Dermis blood vessel endothelial cell (primary cell): ENCODE measurements at places on chromosomes 4 and X.

DNA sequence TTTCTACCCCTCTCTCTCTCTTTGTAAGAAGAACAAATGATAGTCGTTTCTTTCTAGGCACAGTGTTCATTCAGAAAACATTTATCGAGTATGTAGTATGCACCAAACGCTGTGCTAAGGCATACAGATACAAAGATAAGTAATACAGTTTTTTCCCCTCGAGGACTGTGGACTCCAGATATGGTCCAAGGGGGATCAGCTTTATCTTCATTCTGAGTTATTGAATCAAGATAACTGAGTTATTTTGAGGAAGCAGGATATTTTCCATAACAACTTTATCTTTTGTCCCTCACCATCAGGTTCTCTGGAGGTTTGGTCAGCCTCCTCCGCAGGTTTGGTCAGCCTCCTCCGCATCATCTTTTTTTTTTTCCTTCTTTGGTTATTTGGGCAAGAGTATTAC, 15.0 kb downstream of the EREG start:
- no peak for DNase-seq

DNA sequence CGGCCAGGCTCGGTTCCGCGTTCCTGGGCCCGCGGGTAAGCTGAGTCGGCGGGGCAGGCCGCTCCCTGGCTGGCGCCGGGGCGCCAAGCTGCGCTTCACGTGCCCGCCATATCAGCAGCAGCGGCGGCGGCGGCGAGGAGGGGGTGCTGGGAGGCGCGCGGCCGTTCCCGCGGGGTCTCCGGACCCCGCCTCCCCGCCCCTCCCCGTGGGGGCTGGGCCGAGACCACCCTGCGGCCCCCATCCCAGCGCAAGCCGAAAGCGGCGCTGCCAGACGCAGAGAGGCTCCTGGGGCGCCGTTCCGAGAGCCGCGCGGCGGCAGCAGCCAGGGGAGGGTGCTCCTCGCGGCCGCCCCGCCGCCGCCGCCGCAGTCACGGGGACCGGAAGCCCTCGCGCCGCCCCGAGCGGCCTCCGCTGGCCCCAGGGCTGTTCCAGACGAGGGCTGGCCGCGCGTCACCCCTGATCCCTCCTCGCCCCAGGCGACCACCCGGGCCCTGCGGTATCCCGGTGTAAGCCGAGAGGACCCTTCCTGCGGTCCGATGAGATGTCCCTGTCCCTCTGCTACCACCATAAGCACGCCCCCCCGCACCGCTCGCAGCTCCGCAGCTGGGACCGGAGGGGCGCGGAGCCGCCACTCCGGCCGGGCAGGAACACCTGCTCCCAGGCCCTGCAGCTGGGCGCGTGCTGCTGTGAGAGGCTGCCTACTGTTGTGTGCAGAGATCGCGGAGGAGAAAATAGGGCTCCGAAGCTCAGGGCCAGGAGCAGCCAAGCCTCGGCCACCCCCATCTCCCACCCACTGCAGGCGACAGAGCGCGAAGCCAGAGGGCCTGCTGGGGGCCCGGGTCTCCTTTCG, 7.5 kb upstream of the BCOR start:
- peak; percentile 50 for DNase-seq

DNA sequence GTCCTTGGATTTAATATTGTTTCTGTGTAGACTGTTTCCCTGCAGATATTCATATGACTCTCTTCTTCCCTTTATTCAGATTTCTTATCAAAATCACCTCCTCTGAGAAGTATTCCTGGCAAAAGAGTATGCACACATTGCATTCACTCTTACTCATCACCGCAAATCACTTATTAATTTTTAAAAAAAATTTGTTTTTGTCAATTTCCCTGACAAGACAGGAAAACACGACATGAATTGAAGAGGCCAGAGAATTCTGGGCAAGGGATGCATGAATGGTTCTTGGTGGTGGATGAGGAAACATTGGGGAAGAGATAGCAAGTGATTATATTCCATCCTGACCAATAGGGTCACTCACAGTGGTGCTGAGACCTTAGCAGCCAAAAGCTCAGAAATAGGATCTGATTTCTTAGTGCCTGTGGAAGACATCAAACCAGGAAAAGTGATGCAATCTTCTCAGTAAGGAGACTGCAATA, 522.5 kb upstream of the AGA start:
- DNase-seq, result no peak

GRCh38 chr4:48223633-48224295, 45.9 kb downstream of the TEC start:
- no peak for DNase-seq

GRCh38 chrX:35858361-35858760, 60.2 kb downstream of the MAGEB16 start:
- DNase-seq, result no peak

- no peak for DNase-seq
Measured at GRCh38 chr4:60812811-60813210, 387.3 kb upstream of the ADGRL3 start.

GRCh38 chrX:107673933-107674479, 45.7 kb downstream of the PRPS1 start:
- DNase-seq, result peak; percentile 50

DNA sequence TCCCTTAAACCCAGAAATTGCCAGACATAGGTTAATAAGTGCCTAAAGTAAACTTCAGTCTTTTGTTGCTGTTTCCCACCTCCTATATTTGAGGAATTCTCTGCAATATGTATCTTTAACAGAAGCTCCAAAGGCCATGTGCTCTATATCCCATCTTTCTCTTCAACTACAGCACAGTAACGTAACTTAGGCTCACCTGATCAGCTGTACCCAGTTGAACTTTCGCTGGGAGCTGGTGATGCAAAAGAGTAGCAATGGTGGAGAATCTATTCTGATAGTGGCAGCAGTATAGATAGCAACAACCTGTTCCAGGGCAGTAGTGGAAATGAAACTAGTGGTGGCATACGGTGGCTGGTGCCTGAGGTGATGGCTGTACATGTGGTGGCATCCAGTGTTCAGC, 33.2 kb upstream of the YTHDC1 start:
- DNase-seq, result no peak

GRCh38 chrX:17552044-17552650, 177.1 kb downstream of the NHS start:
- no peak for DNase-seq

GRCh38 chr4:124854968-124855367, 142.4 kb upstream of the ANKRD50 start:
- no peak for DNase-seq

- no peak for DNase-seq
Measured at GRCh38 chrX:55593756-55594257, 29.4 kb upstream of the FOXR2 start.

- DNase-seq, result no peak
Measured at GRCh38 chr4:80094191-80094590, 21.2 kb upstream of the ANTXR2 start.

DNA sequence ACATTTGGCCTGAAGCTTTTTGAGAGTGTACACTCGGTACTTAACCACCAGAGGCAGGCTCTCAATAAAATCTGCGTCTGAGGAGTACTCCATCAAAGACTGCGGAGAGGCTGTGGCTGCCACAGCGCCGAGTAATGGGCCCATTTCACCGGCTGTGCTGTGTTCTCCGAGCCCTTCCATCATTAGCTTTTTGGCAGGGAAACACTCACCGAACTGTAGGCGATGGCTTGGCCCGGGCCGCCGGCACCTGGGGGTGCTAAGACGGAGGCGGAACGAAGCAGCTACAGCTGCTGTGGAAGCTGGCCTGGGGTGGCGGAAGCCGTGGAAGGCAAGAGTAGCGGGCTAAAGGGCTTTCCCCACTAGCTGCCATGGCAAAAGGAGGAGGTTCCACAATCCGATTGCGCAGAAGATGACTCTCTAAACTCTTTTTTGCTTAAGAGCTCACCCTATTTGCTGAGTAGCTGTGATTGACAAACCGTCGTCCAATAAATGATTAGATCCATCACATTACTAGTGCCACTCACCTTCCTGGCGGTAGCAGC, 48.5 kb upstream of the PABPC1L2A start:
- DNase-seq, result no peak

DNA sequence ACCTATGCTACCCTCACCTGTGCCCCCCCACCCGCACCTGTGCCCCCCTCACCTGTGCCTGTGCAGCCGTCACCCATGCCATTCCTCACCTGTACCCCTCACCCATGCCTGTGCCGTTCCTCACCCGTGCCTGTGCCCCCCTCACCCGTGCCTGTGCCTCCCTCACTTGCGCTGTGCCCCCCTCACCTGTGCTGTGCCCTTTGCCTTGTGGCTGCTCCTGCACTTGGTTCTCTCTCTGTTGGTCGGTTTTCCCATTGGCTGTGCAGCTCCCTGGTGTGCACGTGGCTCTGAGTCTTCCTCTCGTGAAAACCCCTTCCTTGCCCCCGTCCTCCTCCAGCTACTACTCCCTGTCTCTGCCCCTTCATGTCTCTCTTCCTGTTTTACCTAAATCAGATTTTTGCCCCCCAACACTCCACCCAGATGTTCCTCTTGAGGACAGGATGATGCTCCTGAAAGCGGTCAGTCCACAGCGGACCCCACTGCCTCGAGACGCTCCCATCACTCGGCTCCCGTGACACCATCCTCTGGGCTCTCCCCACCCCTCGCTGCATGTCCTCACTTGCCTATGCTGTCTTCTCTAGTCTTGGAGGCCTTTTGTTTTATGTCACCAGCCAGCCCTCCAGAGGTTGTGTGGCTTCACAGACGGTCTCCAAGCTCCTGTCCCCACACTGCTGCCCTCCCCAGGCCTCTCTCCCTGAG, 6.8 kb downstream of the MAEA start:
- no peak for DNase-seq

GRCh38 chrX:54494989-54495813, 833 bp downstream of the FGD1 start:
- DNase-seq, result peak; percentile 42

GRCh38 chr4:139658586-139659382, 6.8 kb upstream of the MGST2 start:
- DNase-seq, result no peak

DNA sequence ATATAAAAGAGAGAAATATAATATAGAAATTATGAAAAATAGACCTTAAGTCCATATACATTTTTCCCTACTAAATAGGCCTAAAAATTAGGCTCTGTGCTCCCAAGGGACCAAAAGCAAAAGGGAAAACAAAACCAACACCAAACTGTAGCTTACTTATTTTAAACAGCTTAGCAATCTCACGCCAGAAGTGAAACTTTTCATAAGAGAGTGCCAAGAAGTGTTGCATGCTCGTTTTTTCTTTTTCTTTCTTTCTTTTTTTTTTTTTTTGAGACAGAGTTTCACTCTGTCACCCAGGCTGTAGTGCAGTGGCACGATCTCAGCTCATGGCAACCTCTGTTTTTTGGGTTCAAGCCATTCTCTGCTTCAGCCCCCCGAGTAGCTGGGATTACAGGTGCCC, 250.4 kb downstream of the TMA16 start:
- DNase-seq, result no peak

GRCh38 chrX:104288961-104289360, 34.2 kb upstream of the ESX1 start:
- DNase-seq, result no peak

GRCh38 chr4:182717788-182718583, 199.2 kb downstream of the DCTD start:
- DNase-seq, result no peak

GRCh38 chr4:6278801-6279197, 9.1 kb downstream of the WFS1 start:
- DNase-seq, result peak; percentile 96

- no peak for DNase-seq
Measured at GRCh38 chr4:20318909-20319277, 67.2 kb downstream of the SLIT2 start.

DNA sequence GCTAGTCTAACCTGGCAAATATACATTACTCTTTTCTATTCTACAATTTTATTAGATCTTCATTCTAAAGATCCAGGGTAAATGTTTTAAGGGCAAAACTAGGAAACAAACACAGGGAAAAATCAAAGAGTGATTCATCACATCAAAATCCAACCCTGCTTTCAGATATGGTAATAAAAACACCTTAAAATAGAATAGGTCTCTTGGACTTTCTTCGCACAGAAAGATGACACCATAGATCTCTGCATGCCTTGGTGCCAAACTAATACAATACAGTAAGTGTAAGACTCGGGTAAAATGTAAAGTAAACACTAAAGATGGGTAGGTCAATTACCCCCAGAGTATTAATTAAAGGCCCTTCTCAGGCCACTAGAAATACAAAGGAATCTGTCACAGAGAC, 34.2 kb downstream of the LDB2 start:
- DNase-seq, result peak; percentile 53

GRCh38 chrX:18351784-18352183, 2.7 kb downstream of the SCML2 start:
- no peak for DNase-seq

GRCh38 chr4:40995850-40996249, 218.5 kb downstream of the APBB2 start:
- DNase-seq, result no peak

GRCh38 chr4:189294574-189294973, 646.1 kb upstream of the FRG1 start:
- DNase-seq, result no peak

DNA sequence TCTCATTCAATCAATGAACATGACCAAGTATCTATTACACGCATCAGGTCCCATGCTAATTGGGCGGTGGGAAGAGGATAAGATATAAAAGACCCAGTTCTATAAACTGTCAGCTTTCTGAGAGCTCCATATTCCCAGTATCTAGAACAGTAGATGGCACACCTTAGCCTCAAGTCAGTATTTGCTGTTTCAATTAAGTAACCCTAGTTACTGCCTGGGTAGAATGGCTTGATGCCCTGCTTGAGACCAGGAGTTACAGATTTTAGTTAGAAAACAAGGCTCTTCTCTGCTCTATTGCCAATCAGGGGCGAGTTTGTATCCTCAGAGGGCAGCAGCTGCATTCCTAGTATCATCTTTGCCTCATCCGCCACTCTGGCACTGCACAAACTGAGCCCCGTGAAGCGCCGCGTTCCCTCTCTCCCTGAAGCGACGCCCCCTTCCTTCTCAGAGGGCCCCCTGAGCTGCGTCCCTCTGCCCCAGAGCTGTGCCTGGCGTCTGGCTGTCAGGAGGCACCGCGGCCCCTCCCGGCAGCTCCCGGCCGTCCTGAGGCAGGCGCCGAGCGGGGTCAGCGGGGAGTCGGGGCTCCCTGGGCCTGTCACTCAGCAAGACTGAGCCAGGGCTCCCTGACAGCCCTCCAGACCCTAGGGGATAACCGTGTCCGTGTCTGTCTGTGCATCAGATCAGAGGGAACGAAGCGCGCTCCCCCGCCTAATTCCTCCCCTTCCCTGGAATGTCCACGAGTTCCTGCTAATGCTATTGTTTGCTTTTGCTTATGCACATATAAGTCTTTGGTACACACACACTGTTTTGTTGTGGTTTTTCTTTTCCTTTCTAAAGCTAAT, 212.4 kb upstream of the TTC29 start:
- peak; percentile 32 for DNase-seq

DNA sequence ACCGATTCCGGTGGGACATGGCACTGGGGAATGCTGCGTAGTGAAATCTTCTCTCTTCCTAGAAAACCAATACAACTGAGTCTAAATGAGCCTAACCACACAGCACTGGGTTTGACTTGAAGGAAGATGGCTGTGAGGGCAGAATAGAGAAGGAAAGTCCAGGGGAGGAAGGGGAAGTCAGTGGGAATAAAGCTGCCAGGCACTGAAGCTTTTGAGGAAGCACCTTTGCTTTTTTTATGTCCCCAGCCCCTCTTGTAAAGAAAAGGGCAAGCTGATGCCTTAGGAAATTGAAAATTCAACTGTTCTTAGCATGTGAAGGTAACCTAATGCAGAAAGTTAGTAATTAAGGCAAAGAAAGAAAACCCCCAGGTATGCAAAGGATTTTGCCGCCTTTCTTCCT, 20.6 kb downstream of the MED28 start:
- no peak for DNase-seq

GRCh38 chr4:36394352-36394903, 113.0 kb downstream of the DTHD1 start:
- no peak for DNase-seq

GRCh38 chr4:180530787-180531186, 1712.4 kb upstream of the TENM3 start:
- no peak for DNase-seq

- no peak for DNase-seq
Measured at GRCh38 chr4:170723171-170723570, 633.4 kb upstream of the AADAT start.
